ENCODE measurements at places on chromosomes 6 and 20. TPM values are rescaled to one million over a fixed set of nuclear protein-coding genes. Genes with fewer than 3 reads are reported as not detected.

Gene VARS1
- total RNA-seq: 79.2 TPM

Gene C20orf202
- total RNA-seq: not detected

Gene SLC26A8
- total RNA-seq: not detected

Gene NKX2-4
- total RNA-seq: not detected

Gene BPIFB1
- total RNA-seq: not detected

Gene CBLN4
- total RNA-seq: not detected

Gene GHRH
- not detected for total RNA-seq

Gene PI16
- total RNA-seq: 2.7 TPM

Gene ADGB
- not detected for total RNA-seq

Gene SCRT2
- not detected for total RNA-seq

Gene GATA5
- total RNA-seq: not detected

Gene TFAP2A
- total RNA-seq: 0.14 TPM

Gene TRIM38
- 24.8 TPM for total RNA-seq

Gene COL9A3
- not detected for total RNA-seq

Gene SUN5
- total RNA-seq: not detected

Gene RAB44
- 0.07 TPM for total RNA-seq

Gene PSMB9
- total RNA-seq: 271 TPM

Gene GUCA1A
- not detected for total RNA-seq

Gene BPIFA1
- not detected for total RNA-seq

Gene GJE1
- total RNA-seq: not detected

Gene TINAG
- not detected for total RNA-seq

Gene KHDRBS2
- total RNA-seq: not detected

Gene DDX43
- total RNA-seq: 0.46 TPM

Gene ZNF76
- 41.6 TPM for total RNA-seq

Gene CCM2L
- not detected for total RNA-seq

Gene MEP1A
- total RNA-seq: not detected
